Nephron progenitor cell (in vitro differentiated cells): ENCODE measurements at places on chromosomes 1 and 21.

GRCh38 chr1:160542303-160542945 lies 19.4 kb upstream of the SLAMF6 start:
- no peak overlapping the region for H3K4me3 ChIP-seq
- peaks cover 4% of the 10 kb centered on the region for H3K4me1 ChIP-seq
- no peak for DNase-seq
- no peaks in the 10 kb centered on the region for H3K36me3 ChIP-seq
- no peak overlapping the region for H3K27ac ChIP-seq
- H3K27me3 ChIP-seq: no peaks in the 10 kb centered on the region

DNA sequence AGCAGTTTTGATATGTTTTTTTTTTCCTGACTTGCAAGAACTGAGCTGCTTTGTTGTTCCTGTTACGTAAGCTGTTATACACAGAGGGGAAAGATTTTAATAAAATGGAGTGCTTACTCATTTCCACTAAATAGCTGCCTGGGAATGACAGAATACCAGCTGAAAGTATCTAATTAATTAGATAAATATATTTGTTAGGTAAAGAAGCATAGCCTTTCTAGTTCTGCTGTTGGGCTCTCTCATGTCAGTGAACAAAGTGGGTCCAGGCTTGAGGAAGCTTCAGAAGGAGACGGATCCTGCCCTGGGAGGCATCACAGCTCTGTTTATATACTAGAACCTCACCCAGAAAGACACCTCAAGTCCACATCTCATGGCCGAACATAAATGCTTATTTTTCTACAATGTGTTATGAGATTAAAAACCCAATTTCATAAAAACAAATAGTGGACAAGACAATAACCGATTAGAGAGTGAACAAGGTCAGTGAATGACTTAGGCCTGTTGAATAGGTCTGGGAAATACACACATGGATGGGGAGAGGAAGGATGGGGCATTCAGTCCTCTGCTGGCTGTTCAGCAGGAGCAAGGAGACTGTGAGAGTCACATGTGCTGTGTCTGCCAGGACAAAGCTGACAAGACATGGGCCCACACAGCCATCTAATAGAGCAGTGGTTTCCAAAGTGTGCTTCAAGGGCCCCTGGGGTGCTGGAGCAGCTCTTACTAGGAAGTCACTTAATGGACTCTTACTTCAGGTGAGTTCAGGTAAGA lies 20.6 kb downstream of the TRAF5 start:
- DNase-seq: no peak
- H3K4me3 ChIP-seq: no peak overlapping the region
- peaks cover 5% of the 10 kb centered on the region for H3K27me3 ChIP-seq
- H3K27ac ChIP-seq: no peak overlapping the region
- H3K4me1 ChIP-seq: peaks cover 10% of the 10 kb centered on the region
- H3K36me3 ChIP-seq: peaks cover 12% of the 10 kb centered on the region

DNA sequence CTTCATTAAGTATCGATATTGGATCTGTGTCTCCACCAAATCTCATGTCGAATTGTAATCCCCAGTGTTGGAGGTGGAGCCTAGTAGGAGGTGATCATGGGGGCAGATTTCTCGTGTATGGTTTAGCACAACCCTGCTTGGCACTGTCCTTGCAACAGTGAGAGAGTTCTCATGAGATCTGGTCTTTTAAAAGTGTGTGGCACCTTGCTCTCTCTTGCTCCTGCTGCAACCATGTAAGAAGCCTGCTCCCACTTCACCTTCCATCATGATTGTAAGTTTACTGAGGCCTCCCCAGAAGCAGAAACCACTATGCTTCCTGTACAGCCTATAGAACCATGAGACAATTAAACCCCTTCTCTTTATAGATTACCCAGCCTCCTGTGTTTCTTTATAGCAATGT lies 424.4 kb downstream of the NPHP4 start:
- H3K27me3 ChIP-seq: peaks cover 31% of the 10 kb centered on the region
- no peak for DNase-seq
- no peak overlapping the region for H3K4me3 ChIP-seq
- no peak overlapping the region for H3K27ac ChIP-seq
- peaks cover 4% of the 10 kb centered on the region for H3K36me3 ChIP-seq

- H3K4me1 ChIP-seq: no peaks in the 10 kb centered on the region
- peak overlapping the region; percentile 84 for H3K27ac ChIP-seq
- H3K27me3 ChIP-seq: no peaks in the 10 kb centered on the region
Observed at GRCh38 chr1:167373986-167374385, 144.3 kb downstream of the CD247 start.

DNA sequence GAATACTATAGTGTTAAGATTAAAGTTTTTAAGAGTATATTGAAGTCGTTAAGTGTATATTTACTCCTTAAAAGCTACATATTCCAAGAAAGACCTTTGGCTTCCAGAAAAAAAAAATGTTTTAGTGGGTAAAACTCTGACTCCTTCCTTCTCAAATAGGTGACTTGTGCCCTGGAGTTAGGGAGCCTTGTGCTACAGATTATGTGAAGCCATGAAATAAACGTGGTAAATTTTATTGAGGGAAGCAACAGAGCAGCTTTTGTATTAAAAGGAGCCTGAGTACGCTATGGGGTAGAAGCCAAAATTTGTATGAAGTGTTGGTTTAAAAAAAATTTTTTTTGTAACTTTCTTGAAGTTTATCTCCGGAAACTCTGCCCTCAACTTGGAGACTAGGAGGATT lies 994 bp downstream of the RO60 start:
- H3K27ac ChIP-seq: peak overlapping the region; percentile 99
- H3K4me1 ChIP-seq: peaks cover 38% of the 10 kb centered on the region
- peak overlapping the region; percentile 97 for H3K4me3 ChIP-seq
- peaks cover 25% of the 10 kb centered on the region for H3K36me3 ChIP-seq
- no peaks in the 10 kb centered on the region for H3K27me3 ChIP-seq
- no peak for DNase-seq

DNA sequence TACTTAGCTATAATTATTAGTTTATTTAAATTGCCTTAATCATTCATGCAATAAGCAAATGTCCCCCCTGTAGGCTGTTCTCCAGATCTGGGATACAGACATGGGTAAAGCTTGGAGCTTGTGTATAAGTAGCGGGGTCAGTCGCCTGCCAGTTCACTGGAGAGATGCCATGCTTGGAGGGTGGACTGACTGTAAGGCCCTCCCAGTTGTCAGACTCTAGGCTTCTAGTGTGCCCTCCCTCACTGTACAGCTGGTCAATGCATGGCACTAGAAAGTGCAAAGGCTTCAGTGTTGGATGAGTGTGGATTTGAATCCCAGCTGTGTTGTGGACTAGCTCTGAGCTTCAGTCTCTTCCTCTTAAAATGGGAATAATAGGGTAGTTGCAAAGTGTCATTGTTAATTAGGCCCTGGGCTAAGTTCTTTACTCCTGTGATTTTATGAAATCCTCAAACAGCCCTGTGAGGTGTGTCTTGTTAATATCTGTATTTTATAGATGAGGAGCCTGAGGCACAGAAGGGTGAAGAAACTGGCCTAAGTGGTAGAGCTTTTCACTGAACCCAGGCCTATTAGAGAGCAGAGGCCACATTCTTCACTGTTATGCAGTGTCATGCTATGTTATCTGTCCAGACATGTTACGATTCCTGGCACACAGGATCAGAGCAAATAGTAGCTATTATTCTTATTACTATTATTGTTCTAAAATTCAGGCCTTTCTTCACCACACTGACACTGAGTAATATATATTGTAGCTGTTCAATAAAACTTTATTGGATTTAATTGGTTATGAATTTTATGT lies 85.9 kb downstream of the ROR1 start:
- peaks cover 12% of the 10 kb centered on the region for H3K36me3 ChIP-seq
- peaks cover 27% of the 10 kb centered on the region for H3K4me1 ChIP-seq
- H3K4me3 ChIP-seq: no peak overlapping the region
- no peak for DNase-seq
- H3K27ac ChIP-seq: no peak overlapping the region

- H3K27me3 ChIP-seq: peaks cover 4% of the 10 kb centered on the region
- H3K4me1 ChIP-seq: no peaks in the 10 kb centered on the region
- H3K36me3 ChIP-seq: no peaks in the 10 kb centered on the region
- H3K27ac ChIP-seq: no peak overlapping the region
- DNase-seq: no peak
Observed at GRCh38 chr1:209218113-209218512, 365.4 kb upstream of the CAMK1G start.

GRCh38 chr1:41272601-41273000 lies 30.5 kb upstream of the SCMH1 start:
- peaks cover 3% of the 10 kb centered on the region for H3K4me1 ChIP-seq
- no peak overlapping the region for H3K27ac ChIP-seq
- no peak overlapping the region for H3K4me3 ChIP-seq
- peaks cover 21% of the 10 kb centered on the region for H3K27me3 ChIP-seq
- H3K36me3 ChIP-seq: no peaks in the 10 kb centered on the region
- DNase-seq: no peak

GRCh38 chr1:110112656-110113055 lies 413 bp downstream of the UBL4B start:
- DNase-seq: no peak
- H3K27ac ChIP-seq: no peak overlapping the region
- no peaks in the 10 kb centered on the region for H3K36me3 ChIP-seq
- no peak overlapping the region for H3K4me3 ChIP-seq
- peaks cover 99% of the 10 kb centered on the region for H3K27me3 ChIP-seq

DNA sequence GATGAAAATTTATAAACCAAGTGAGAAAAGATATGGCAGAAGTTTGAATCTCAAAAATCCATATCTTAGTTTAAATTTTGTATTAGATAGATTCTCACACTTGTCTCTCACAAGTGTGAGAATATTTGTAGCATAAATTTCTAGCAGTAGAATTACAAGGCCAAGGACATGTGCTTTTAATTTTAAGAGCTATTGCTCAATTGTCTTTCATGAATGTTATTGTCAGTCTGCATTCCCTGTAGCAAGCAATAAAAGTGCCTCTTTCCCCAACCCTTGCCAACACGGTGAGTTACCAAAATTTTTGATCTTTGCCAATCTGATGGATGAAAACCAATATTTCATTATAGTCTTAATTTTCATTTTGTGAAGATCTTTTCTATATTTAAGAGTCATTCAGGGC lies 64.0 kb downstream of the CTH start:
- H3K4me1 ChIP-seq: no peaks in the 10 kb centered on the region
- no peak overlapping the region for H3K27ac ChIP-seq
- H3K36me3 ChIP-seq: no peaks in the 10 kb centered on the region
- DNase-seq: no peak

GRCh38 chr1:98002288-98002687 lies 81.5 kb upstream of the DPYD start:
- H3K36me3 ChIP-seq: no peaks in the 10 kb centered on the region
- no peaks in the 10 kb centered on the region for H3K27me3 ChIP-seq
- no peak overlapping the region for H3K27ac ChIP-seq
- H3K4me1 ChIP-seq: no peaks in the 10 kb centered on the region
- DNase-seq: no peak

DNA sequence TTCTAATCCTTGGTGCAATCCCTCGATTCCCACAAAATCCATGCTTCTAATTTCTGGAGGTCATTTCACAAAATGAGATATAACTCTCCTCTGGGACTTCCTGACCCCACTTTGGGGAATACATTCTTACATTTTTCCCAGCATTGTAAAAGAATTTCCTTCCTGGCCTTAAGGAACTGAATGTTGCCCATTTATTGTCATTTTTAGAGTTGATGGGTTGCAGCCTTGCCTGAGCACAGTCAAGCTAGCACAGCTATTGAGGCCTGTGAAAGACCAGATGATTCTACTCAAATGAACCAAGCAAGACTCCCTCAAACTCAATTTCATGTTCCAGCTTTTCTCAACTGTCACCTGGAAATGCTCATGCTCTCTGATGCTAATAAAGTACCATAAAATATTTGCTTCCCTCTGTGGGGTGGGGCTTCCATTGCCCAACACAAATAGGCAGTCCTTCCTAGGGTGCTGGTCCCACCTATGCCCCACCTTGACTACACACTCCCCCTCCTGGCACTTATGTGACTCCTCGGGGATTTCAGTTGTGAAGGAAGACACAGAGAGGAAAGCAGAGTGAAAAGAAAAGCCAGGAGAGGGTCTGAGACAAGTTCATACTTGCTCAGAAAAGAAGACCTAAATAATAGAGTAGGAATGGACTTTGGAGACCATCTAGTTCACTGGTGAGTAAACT lies 24.0 kb upstream of the CDC7 start:
- H3K4me1 ChIP-seq: no peaks in the 10 kb centered on the region
- H3K27me3 ChIP-seq: peaks cover 8% of the 10 kb centered on the region
- H3K4me3 ChIP-seq: no peak overlapping the region
- H3K27ac ChIP-seq: peak overlapping the region; percentile 23

DNA sequence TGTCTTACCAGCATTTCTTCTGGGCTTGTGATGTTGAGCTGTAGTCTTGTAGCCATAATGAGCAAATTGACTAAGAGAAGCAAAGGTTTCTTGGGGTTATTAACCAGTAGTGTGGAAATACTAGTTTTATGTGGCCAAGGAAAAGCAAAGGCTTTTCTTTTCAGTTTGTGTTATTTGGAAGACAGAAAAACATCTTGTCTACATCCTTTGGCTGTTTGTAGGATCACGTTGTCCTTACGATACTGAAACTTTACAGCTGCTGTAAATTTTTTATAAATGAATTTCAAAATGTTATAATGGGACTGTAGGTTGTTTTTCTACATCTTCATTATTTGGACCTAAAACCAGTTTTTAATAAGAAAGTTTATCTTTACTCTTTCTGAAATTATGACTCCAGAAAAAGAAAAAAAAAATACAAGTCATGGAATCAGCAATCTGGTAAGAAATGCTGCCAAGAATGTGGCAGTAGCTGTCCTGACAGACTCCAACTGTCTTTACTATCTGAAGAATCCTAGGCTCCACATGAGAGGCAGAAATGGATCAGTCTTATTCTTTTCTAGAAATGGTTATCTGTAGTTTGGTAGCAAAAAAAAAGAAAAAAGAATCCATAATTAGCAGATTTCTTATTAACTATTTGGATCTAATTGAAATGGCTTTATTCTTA lies 41.6 kb upstream of the QSOX1 start:
- DNase-seq: no peak
- H3K4me1 ChIP-seq: peaks cover 5% of the 10 kb centered on the region
- H3K27me3 ChIP-seq: no peaks in the 10 kb centered on the region
- H3K27ac ChIP-seq: no peak overlapping the region
- peaks cover 52% of the 10 kb centered on the region for H3K36me3 ChIP-seq
- no peak overlapping the region for H3K4me3 ChIP-seq

GRCh38 chr1:205775015-205775716 lies at the start of gene RAB29:
RAB29 (minus strand) TSS chr1:205775482; CDS start chr1:205774956, 526 bp downstream.
- no peaks in the 10 kb centered on the region for H3K36me3 ChIP-seq
- DNase-seq: peak; percentile 75
- H3K27me3 ChIP-seq: peaks cover 70% of the 10 kb centered on the region
- H3K27ac ChIP-seq: no peak within 1 kb of the TSS

- peaks cover 4% of the 10 kb centered on the region for H3K27me3 ChIP-seq
- no peaks in the 10 kb centered on the region for H3K4me1 ChIP-seq
- H3K36me3 ChIP-seq: peaks cover 48% of the 10 kb centered on the region
- DNase-seq: no peak
- no peak overlapping the region for H3K4me3 ChIP-seq
Observed at GRCh38 chr21:33355355-33355754, 30.6 kb downstream of the IFNAR1 start.

GRCh38 chr1:70084314-70084915 lies 121.0 kb downstream of the LRRC40 start:
- H3K36me3 ChIP-seq: no peaks in the 10 kb centered on the region
- no peak overlapping the region for H3K27ac ChIP-seq
- H3K27me3 ChIP-seq: no peaks in the 10 kb centered on the region
- no peak for DNase-seq
- no peak overlapping the region for H3K4me3 ChIP-seq

GRCh38 chr21:17146426-17146825 lies 366.4 kb upstream of the CXADR start:
- H3K27me3 ChIP-seq: peaks cover 6% of the 10 kb centered on the region
- H3K4me3 ChIP-seq: no peak overlapping the region
- no peak for DNase-seq
- no peaks in the 10 kb centered on the region for H3K36me3 ChIP-seq
